ENCODE measurements at places on chromosomes 11 and 22.

- DNase-seq, result no peak
Observed at GRCh38 chr11:118068945-118069612, 7.8 kb upstream of the TMPRSS4 start.

DNA sequence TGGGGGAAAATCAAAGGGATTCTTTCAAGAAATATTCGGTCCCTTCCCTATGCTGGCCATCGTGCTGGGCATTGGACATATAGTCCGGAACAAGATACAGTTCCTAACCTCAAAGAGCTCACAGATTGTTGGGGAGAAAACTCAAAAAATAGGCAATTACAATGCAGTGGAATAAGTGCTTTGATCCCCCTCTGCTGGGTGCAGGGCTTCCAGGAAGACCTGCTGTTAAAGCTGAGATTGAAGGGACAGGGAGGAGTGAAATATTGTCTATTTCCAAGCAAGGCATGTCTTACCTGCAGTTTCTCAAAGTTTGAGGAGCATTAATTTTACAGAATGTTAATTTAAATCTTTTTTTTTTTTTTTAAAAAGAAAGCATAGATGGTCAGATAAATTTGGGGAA lies 75.1 kb upstream of the SESN3 start:
- DNase-seq, result no peak

- no peak for DNase-seq
Observed at GRCh38 chr22:30262917-30263741, 3.5 kb downstream of the OSM start.

DNA sequence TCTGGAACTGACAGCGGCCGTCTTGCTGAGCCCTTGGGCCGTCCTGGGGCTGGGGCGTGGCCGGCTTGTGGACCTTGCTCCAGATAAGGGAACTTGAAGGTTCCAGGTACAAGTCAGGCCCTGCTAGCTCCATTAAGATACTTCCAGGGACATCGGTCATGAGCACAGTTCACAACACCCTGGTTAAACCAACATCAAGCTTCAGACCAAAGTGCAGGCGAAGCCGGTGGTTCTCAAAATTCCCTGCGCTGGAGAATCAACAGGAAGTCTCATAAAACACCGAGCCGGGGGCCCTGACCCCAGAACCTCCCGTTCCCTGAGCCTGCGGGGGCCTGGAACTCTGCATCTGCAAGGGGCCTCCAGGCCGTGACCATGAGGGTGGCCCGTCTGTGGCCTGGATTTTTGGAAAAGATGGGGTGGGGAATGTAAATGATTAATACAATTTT lies 1043.8 kb downstream of the BRD1 start:
- no peak for DNase-seq

DNA sequence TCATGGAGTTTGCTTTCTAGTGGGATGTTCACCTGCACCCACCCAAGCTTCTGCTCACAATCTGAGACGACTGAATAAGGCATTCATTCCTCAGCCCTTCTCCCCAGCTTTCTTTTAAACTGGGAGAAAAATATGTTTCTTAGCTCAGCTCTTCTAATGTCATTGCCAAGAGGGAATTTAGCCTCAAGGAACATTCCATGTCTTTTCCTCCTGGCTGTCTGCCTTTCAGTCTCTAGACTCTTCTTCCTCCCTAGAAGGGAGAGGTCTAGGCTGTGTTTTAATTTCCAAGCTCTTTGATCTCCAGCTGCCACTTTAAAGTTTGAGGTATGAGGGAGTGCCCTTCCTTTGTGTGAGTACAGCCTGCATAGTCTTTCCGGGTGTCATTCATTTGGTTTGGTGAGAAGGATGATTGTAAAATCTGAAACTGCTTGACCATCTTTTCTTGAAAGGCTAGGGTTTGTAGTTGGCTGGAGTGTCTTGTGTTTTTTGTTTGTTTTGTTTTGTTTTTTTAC lies 11.7 kb upstream of the HTATIP2 start:
- no peak for DNase-seq

- no peak for DNase-seq
Observed at GRCh38 chr11:128896356-128896755, 5.2 kb downstream of the KCNJ5 start.

All from LNCaP clone FGC (cell line).